ENCODE measurements at places on chromosomes 1 and 21. TPM values are rescaled to one million over a fixed set of nuclear protein-coding genes. Genes with fewer than 3 reads are reported as not detected.

GRCh38 chr1:229227298-229227919 lies 43.5 kb upstream of the RAB4A start:
- H3K4me3 ChIP-seq: no peak overlapping the region
- H3K27ac ChIP-seq: no peak overlapping the region
- peak; percentile 61 for DNase-seq
- H3K36me3 ChIP-seq: no peaks in the 10 kb centered on the region

The RERE gene
- 15.8 TPM for total RNA-seq

The GJA9 gene
- not detected for total RNA-seq

The SDC3 gene
- total RNA-seq: 13.1 TPM

- H3K27ac ChIP-seq: peak overlapping the region; percentile 40
- DNase-seq: peak; percentile 97
- no peaks in the 10 kb centered on the region for H3K27me3 ChIP-seq
- no peaks in the 10 kb centered on the region for H3K36me3 ChIP-seq
These were observed 55.9 kb downstream of the NENF start for GRCh38 chr1:212488436-212489283.

DNA sequence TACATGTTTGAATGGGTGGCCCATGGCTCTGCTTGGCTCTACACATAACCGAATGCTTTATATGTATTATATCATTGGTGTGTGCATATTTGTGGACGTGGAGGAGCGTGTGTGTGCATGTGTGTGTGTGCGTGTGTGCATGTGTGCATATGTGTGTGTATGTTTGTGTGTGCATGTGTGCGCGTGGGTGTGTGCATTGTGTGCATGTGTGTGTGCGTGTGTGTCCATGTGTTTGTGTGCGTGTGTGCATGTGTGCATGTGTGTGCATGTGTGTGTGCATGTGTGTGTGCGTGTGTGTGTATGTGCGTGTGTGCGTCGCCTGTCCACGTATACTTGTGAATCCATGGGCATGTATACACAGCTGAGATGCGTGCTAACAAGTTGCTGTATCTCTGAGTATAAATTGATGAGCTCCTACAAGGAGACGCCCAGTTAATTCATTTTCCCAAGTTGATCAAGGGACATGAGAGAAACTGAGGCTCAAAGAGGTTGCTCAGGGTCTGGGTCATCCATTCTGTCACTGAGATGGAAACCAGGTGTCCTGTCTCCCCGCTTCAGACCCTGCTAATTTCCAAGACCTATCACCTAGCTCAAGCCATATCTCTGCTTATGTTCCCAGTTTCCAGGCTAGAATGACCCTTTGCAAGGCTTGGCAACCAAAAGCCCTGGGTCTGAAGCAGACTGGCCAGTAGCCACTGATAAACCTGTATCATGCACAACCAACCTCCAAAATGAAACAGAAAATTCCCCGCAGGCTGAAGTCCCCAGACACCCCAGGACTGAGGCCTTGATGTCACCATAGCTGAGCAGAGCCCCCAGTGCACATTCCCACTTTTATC lies 2.8 kb upstream of the CTRC start:
- H3K4me1 ChIP-seq: peaks cover 13% of the 10 kb centered on the region
- no peak overlapping the region for H3K4me3 ChIP-seq
- no peaks in the 10 kb centered on the region for H3K27me3 ChIP-seq
- H3K27ac ChIP-seq: no peak overlapping the region

DNA sequence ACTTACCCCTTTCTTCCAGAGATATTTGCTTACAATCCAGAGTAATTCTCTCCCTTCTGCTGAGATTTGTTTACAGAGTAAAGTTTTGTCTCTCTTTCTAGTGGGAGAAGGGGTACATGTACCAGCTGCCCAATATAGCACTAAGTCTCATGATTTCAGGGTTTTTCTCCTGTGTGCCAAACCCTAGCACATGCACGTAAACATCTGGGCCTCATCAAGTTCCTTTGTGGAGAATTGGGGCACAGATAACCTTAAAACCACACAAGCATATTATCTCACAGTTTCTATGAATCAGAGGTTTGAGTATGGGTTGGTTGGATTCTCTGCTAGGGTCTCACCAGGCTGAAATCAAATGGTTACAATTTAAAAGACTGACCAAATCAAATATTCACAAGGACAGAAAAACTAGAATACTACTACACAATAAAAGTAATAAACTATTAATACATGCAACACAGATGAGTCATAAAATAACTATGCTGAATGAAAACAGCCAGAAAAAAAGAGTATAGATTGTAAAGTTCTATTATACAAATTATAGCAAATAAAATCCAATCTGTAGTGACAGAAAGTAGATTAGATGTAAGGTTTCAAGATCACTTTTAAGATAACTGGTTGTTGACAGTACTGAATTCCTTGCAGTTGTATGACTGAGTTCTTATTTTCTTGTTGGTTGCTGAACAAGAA lies 347.4 kb upstream of the PTBP2 start:
- H3K4me1 ChIP-seq: peaks cover 5% of the 10 kb centered on the region
- no peaks in the 10 kb centered on the region for H3K27me3 ChIP-seq
- no peak overlapping the region for H3K27ac ChIP-seq
- no peaks in the 10 kb centered on the region for H3K36me3 ChIP-seq
- peak; percentile 49 for DNase-seq
- no peak overlapping the region for H3K4me3 ChIP-seq

The LCE2C gene
- total RNA-seq: not detected

GRCh38 chr1:77084457-77084856 lies 134.8 kb downstream of the PIGK start:
- H3K4me3 ChIP-seq: no peak overlapping the region
- H3K27ac ChIP-seq: no peak overlapping the region
- no peak for DNase-seq
- H3K36me3 ChIP-seq: no peaks in the 10 kb centered on the region
- no peaks in the 10 kb centered on the region for H3K27me3 ChIP-seq

GRCh38 chr21:29299046-29299915 lies 559 bp downstream of the BACH1 start:
- H3K4me3 ChIP-seq: peak overlapping the region; percentile 96
- H3K27me3 ChIP-seq: no peaks in the 10 kb centered on the region
- H3K36me3 ChIP-seq: no peaks in the 10 kb centered on the region
- peaks cover 5% of the 10 kb centered on the region for H3K4me1 ChIP-seq
- peak overlapping the region; percentile 95 for H3K27ac ChIP-seq

The RIPPLY3 gene
- total RNA-seq: not detected

The EXTL2 gene
- 27.6 TPM for total RNA-seq

DNA sequence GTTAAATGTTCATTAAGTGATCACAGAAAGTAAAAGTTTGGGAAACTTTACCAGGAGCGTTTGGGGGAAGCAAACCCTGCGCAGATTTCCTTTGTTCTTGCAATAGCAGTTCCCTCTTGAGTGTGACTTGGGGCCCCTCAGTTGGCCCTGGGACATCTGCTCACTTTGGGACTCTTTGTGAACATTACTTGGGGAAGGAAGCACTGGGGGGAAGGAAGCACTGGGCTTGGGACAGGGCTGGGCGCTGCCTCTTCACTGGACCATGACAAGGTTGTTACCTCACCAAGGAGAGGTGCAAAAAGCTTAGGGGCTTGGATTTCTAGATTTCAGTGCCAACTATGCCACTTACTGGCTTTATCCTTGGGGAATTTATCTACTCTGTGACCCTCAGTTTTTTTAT lies 63.5 kb downstream of the ETS2 start:
- no peak overlapping the region for H3K4me3 ChIP-seq
- no peaks in the 10 kb centered on the region for H3K27me3 ChIP-seq
- no peak overlapping the region for H3K27ac ChIP-seq
- no peaks in the 10 kb centered on the region for H3K4me1 ChIP-seq
- no peak for DNase-seq
- no peaks in the 10 kb centered on the region for H3K36me3 ChIP-seq

GRCh38 chr1:223249854-223250631 lies 107.0 kb upstream of the TLR5 start:
- no peaks in the 10 kb centered on the region for H3K4me1 ChIP-seq
- no peak overlapping the region for H3K27ac ChIP-seq
- H3K27me3 ChIP-seq: peaks cover 31% of the 10 kb centered on the region
- no peak overlapping the region for H3K4me3 ChIP-seq

- H3K4me3 ChIP-seq: peak overlapping the region; percentile 97
- H3K36me3 ChIP-seq: peaks cover 2% of the 10 kb centered on the region
- DNase-seq: no peak
- H3K27me3 ChIP-seq: no peaks in the 10 kb centered on the region
- peak overlapping the region; percentile 75 for H3K27ac ChIP-seq
- H3K4me1 ChIP-seq: no peaks in the 10 kb centered on the region
These were observed 765 bp downstream of the VAMP3 start for GRCh38 chr1:7771823-7772299.

GRCh38 chr21:46431448-46431847 lies 27.2 kb upstream of the DIP2A start:
- peaks cover 60% of the 10 kb centered on the region for H3K36me3 ChIP-seq
- no peaks in the 10 kb centered on the region for H3K27me3 ChIP-seq
- no peak overlapping the region for H3K4me3 ChIP-seq
- H3K4me1 ChIP-seq: no peaks in the 10 kb centered on the region
- H3K27ac ChIP-seq: no peak overlapping the region

DNA sequence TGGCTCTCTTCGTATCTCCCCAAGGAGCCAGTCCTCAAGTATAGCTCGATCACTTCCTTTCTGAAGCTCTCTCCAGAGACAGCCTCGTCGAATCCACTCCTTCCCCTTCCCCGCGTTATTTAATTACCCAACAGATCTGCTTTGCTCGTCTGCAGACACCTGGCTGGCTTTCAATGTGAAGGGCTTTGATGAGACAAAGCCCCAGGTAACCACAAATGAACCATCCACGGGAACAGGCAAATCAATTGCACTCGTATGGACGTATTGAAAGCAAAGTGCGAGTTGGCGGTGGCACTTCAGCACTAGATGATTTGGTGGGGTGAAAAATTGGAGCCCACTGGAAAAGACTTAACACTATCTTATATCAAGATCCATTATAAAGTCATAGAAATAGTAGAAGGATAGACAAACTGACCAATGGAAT lies 364 bp upstream of the BCAR3 start:
- H3K4me1 ChIP-seq: peaks cover 14% of the 10 kb centered on the region
- peaks cover 5% of the 10 kb centered on the region for H3K36me3 ChIP-seq
- H3K27ac ChIP-seq: peak overlapping the region; percentile 77
- peak overlapping the region; percentile 57 for H3K4me3 ChIP-seq
- DNase-seq: no peak

The MXRA8 gene
- 97.8 TPM for total RNA-seq

The GPR25 gene
- not detected for total RNA-seq

DNA sequence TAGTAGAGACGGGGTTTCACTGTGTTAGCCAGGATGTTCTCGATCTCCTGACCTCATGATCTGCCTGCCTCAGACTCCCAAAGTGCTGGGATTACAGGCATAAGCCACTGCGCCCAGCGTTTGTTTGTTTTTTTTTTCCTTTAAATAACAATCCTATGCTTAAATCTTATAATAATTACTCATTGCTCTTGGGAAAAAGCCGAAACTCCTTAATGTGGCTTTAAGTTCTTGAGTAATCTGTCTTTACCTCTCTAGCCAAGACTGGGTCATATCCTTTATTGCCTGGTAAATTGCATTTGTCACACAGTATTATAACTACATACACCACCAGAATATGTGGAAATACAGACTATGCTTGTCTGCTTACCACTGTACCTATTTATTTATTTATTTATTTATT lies 97.1 kb downstream of the MACF1 start:
- H3K4me1 ChIP-seq: 0 out of 2 replicates have a peak, but pooled peaks cover 2% of the 10 kb centered on the region
- H3K27ac ChIP-seq: no peak overlapping the region
- H3K4me3 ChIP-seq: no peak overlapping the region
- peaks cover 36% of the 10 kb centered on the region for H3K36me3 ChIP-seq

- DNase-seq: no peak
- no peak overlapping the region for H3K27ac ChIP-seq
- no peaks in the 10 kb centered on the region for H3K36me3 ChIP-seq
- no peaks in the 10 kb centered on the region for H3K27me3 ChIP-seq
- H3K4me3 ChIP-seq: no peak overlapping the region
- H3K4me1 ChIP-seq: peaks cover 12% of the 10 kb centered on the region
These were observed 16.9 kb upstream of the RAB3B start for GRCh38 chr1:52007215-52008002.

- no peak for DNase-seq
- H3K4me3 ChIP-seq: no peak overlapping the region
- H3K27me3 ChIP-seq: 0 out of 2 replicates have a peak, but pooled peaks cover 2% of the 10 kb centered on the region
These were observed 144.2 kb downstream of the HIVEP3 start for GRCh38 chr1:41774471-41774990.

The SAMD11 gene
- 5.9 TPM for total RNA-seq

The ITPKB gene
- 0.72 TPM for total RNA-seq

The CD247 gene
- total RNA-seq: not detected

DNA sequence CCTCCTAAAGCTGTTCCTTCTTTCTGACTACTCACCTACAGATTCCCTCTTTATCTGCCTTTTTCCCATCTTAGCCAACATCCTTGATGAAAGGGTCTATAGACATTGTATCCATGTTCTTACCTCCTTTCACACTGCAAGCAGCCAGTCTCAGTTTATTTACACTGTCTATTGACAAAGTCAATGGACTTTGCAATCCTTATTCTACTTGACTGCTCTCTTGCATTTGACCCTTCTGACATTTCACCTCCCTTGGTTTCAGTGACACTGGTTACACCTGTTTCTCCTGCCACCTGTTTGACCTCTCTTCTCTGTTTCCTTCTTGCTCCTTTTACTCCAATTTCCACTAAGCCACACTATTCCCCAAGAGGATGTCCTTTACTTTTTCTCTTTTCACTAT lies 224.0 kb upstream of the SNX7 start:
- no peaks in the 10 kb centered on the region for H3K4me1 ChIP-seq
- no peak for DNase-seq
- no peak overlapping the region for H3K27ac ChIP-seq
- H3K36me3 ChIP-seq: no peaks in the 10 kb centered on the region

The GPR89B gene
- total RNA-seq: 13.1 TPM

DNA sequence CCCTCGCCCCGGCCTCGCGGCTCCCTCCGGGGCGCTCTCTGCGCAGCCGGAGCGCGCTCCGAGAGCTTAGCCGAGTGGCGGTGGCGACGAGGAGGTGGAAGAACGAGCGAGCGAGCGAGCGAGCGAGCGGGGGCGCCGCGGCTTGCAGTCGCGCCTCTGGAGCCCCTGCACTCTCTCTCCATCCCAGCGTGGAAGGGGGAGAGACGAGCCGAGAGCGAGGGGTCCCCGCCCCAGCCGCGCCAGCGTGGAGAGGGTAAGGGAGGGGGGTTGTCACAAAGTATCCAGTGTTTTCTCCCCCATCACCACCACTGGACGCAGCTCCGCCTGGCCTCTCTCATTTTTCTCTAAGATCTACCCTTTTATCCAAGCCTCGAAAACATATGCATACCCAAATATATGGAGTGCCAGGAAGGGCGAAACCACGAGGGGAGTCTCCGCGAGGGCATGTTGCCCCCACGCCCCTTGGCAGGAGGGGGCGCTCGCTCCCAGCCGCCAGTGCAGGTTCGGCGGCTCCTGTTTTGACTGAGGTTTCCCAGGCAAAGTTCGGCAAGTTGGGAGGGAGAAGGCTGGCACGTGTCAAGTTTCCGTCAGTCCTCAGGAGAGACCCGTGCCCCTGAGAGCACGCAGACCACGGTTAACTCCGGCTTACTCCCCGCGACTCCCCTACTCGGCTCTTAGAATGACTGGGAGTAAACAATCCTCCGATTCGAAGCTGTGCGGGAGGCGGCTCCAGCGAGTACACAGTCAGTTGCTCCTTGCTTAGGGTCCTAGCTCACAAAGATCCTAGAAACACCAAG lies 569 bp upstream of the DAB1 start:
- no peaks in the 10 kb centered on the region for H3K4me1 ChIP-seq
- no peaks in the 10 kb centered on the region for H3K36me3 ChIP-seq
- peak; percentile 41 for DNase-seq

- H3K36me3 ChIP-seq: no peaks in the 10 kb centered on the region
- H3K4me3 ChIP-seq: no peak overlapping the region
- no peak for DNase-seq
- H3K4me1 ChIP-seq: no peaks in the 10 kb centered on the region
These were observed 71.9 kb upstream of the KLHDC7A start for GRCh38 chr1:18408656-18409370.

- peak; percentile 90 for DNase-seq
- H3K36me3 ChIP-seq: no peaks in the 10 kb centered on the region
- no peak overlapping the region for H3K4me3 ChIP-seq
- H3K27ac ChIP-seq: peak overlapping the region; percentile 13
- H3K27me3 ChIP-seq: no peaks in the 10 kb centered on the region
These were observed 155.0 kb upstream of the EDN2 start for GRCh38 chr1:41639332-41639936.
